HuH-7.5 (cell line): ENCODE measurements at places on chromosomes 5 and 9.

DNA sequence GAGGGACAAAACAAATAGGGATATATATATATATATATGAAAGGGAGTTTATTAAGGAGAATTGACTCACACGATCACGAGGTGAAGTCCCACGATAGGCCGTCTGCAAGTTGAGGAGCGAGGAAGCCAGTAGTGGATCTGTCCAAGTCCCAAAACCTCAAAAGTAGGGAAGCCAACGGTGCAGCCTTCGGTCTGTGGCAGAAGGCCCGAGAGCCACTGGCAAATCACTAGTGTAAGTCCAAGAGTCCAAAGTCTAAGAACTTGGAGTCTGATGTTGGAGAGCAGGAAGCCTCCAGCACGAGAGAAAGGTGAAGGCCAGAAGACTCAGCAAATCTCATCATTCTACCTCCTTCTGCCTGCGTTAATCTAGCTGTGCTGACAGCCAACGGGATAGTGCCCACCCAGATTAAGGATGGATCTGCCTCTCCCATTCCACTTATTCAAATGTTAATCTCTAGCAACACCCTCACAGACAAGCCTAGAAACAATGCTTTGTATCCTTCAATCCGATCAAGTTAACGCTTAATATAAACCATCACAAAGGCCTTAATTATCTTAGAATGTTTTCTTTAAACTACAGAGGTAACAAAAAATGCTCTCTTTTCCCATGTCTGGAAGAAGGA, 23.8 kb upstream of the DAB2 start:
- DNase-seq, result no peak

DNA sequence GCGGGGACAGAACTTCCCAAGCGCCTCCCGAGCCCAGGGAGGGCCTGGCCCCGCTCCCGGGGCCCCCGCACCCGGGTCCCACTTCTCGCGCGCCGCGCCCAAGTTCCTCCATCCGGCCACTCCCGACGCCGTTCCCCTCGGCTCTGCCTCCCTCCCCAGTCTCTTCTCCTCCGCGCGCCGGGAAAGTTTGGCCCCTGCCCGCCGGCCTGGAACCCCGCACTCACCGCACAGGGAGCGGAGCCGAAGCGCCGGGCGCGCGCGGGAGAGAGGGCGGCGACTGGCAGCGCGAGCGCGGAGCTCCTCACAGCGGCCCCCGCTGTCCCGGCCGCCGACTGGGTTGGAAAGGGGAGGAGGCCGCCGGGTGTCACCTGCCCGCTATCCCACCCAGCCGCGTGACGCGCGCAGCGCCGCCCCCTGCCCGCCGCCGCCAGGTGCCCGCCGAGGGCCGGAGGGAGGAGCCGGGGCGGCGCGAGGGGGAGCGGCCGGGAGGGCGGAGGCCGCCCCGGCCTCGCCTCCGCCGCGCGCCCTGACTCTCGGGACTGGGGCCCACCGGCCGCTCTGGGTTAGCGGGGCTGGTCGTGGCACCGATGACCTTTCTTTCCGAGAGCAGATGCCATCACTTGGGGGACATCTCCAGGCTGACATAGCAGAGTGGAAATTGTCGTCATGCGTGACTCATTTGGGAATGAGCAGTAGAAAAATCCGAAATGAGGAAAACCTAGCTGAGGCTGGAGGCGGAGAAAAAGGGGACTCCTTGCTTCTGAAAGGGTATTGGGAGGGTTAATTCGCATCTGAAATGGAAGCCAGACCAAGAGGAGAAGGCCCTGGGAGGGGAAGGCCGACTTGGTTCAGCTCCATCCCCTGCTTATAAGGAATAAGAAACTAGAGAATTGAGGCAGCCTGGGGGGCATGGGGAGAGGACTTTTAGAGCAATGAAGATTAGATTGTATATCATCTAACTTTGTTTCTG, at the start of gene ELOVL7:
ELOVL7 (minus strand) TSS at position 334 of the 970 bp plus-strand sequence. CDS start 56,872 bp downstream, outside the sequence.
- DNase-seq, result peak; percentile 77

GRCh38 chr5:108381350-108381953, 446 bp downstream of the FBXL17 start:
- DNase-seq, result peak; percentile 32

DNA sequence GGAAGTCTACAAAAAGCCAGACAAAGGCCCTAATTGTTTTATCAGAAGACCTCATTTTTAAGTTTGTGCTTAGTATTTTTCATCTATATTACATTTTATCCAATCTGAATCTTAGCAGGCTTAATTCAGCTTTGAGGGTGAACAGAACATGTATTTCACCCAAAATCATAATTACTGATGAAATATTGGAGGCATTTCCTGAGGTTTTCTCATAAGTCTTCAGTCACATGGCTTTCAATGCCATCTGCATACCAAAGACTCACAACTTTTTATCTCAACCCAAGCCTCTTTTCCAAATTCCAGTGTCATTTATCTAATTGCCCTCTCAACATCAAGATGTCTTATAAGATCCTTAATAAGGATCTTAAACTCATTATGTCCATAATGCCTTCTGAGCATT, 150.8 kb downstream of the TTC39B start:
- no peak for DNase-seq

DNA sequence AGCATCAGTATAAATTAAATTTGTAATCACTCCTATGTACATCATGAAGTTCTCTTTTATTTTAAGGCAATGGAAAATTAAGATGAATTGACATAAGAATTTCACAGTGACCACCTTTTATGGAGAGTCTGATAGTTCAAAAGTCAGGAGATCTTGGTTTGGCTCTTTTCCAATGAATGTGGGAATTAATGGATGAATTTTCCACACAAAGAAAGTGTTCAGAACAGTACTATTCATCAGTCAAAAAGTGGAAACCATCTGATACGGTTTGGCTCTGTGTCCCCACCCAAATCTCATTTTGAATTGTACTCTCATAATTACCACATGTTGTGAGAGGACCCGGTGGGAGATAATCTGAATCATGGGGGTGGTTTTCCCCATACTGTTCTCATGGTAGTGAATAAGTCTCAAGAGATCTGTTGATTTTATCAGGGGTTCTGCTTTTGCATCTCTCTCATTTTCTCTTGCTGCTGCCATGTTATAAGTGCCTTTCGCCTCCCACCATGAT, 24.5 kb downstream of the CCDC125 start:
- no peak for DNase-seq

DNA sequence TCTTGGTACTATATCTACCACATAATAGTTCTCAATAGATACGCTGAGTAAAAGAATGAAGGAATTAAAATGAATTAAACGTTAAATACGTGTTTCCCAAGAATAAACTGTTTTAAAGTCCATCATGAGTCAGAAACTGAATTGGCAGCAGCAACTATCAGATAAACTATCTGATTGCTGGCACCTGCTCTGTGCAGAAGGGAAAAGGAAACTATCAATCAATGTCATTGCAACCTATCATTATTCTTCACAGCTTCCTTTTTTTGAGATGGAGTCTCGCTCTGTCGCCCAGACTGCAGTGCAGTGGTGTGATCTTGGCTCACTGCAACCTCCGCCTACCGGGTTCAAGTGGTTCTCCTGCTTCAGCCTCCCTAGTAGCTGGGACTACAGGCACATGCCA, 8.8 kb upstream of the WDR36 start:
- DNase-seq, result no peak

GRCh38 chr5:160651692-160652645, 200.0 kb downstream of the ATP10B start:
- DNase-seq, result no peak

GRCh38 chr5:27472871-27473270, 434.5 kb upstream of the CDH9 start:
- no peak for DNase-seq

GRCh38 chr5:329121-329735, 7.7 kb downstream of the AHRR start:
- no peak for DNase-seq

- no peak for DNase-seq
Measured at GRCh38 chr5:120527251-120527650, 63.2 kb downstream of the PRR16 start.

DNA sequence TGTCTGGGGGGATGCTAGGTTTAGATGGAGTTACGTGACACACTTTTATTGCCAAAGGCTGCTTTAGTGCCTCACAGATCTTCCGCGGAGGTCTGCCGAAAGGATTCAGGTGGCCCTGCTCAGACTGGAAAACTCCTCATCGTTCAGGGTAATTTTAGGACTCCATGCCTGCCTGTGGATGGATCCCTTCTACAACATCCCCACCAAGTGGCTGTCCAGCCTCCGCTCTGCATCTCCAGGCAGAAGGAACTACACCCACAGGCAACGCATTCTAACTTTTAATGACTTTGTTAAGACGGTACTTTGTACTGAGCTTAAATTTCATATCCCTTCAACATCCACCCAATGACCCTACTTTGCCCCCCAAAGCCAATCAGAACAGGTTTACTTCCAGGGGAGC, 29.4 kb downstream of the ATPSCKMT start:
- DNase-seq, result no peak

DNA sequence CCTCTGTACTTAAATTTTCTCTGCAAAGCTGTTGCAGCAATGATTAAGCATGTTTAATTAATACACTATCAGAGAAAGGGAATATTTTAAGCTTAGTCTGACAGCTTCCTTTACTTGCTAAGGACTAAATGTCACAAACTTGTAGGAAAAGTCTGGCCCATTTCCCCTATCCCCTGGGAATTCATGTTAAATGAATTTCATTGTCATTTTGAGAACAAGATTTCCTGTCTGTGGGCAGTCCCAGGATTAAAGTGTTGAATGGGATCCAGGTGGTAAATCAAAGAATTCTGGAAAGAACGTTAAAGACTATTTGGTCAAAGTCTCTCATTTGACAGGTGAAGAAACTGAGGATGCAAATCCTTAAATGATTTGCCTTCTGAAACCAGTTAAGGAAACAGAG, 214.8 kb downstream of the MPDZ start:
- no peak for DNase-seq

DNA sequence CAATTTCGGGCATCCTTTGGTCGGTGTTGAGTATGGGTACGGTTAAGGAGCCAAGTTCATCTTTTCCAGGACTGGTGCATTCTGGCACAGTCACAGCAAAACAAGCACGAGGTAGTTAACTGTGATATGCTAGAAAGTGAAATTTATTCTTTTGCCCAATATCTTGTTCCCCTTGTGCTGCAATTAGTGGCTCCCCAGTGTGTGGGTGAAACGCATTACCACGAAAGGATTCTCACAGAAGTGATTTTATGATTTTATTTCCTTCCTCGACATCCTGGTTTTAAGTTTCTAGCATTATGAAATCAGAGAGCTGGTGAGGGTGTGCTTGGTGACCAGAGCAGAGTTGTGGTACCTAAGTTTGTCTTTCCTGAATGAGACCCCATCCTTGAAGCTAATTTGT, 1.5 kb downstream of the FRMPD1 start:
- DNase-seq, result no peak

- no peak for DNase-seq
Measured at GRCh38 chr9:93546356-93546755, 30.0 kb upstream of the PHF2 start.

- DNase-seq, result peak; percentile 19
Measured at GRCh38 chr5:83471405-83472212, at the start of gene VCAN. Gene VCAN (plus strand): TSS chr5:83471744. CDS start chr5:83483519, 11,775 bp downstream.

DNA sequence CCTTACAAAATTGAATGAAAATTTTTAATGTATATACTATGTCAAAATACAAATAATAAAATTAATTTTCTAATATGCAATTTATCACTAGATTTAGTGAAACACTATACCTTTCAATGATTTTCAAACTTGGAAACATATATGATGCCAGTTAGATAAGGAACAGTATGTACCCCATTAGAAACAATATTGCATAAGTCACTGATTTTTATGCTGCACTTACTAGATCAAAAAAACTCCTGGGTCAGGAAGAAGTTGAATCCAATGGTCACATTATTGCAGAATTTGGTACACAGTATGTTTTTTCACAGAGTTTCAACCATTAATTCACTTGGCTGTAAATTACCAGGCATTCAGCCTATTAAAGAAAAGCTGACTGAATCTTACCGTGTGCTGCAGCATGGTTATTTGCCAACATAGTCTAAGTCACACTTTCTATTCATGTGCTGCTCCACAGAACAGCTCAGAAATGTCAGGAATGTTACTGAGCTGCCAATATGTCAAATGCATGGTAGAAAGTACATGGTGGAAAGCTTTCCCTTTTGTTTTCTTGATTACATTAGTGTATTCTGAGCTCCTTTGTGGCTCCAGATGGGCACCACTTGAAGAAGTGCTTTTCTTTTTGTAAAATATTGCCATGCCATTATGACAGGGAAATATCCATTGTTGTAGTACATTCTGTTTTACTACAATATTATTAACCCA, 9.9 kb upstream of the PRR16 start:
- DNase-seq, result no peak

GRCh38 chr5:38613992-38614836, 57.8 kb upstream of the LIFR start:
- DNase-seq, result no peak

- no peak for DNase-seq
Measured at GRCh38 chr5:75681125-75681830, 36.0 kb downstream of the POC5 start.

DNA sequence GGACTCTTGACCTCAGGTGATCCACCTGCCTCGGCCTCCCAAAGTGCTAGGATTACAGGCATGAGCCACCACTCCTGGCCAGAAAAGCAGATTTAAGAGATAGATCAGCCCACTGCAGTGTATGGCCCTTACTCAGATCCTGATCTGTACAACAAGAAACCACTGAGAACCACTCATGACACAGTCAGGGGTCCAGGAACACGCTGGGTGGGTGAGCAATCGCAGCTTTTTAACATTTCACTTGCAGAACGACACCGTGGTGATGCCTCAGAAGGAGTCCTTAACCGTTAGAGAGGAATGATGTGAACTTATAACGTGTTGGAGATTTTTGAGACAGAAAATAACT, 45.3 kb upstream of the NSMF start:
- no peak for DNase-seq

GRCh38 chr9:100058699-100059579, 39.9 kb downstream of the ERP44 start:
- no peak for DNase-seq

DNA sequence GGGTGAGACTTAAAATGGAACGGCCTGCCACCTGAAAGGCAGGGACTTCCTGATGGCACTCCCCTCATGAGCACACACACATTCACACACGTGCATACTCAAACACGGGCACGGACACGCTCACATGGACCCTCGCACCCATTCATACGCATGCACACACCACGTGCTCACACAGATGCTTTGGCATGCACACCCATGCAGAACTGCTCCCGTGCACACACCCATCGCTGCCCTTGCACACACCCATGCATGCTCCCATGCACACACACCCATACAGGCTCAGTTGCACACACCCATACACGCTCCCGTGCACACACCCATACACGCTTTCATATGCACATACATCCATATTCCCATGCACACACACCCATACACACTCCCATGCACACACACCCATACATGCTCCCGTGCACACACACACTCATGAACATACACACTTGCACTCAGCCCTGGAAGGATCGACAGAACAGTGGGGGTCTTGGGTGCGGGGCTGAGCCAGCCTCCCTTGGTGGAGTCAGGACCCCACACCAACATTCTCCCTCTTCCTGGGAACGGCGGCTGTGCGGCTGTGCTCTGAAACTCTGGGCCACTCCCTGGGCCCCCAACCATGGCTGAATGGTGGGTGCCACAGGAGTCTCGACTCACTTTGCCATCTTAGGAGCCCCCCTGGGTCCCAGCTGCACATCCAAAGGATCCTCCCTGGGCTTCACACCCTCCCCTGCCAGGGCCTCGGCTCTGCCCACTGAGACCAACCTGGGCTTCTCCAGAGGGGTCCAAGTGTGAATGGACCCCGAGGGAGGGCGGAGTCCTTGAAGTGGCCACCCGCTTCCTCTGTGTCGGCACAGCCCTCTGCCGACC, 115.2 kb downstream of the RXRA start:
- DNase-seq, result no peak

- DNase-seq, result no peak
Measured at GRCh38 chr5:10849278-10849677, 88.2 kb upstream of the DAP start.

GRCh38 chr9:107734256-107735013, 244.9 kb upstream of the KLF4 start:
- DNase-seq, result no peak

GRCh38 chr5:82424211-82424610, 146.1 kb upstream of the RPS23 start:
- no peak for DNase-seq
